ENCODE measurements at places on chromosomes 1 and 21. TPM values are rescaled to one million over a fixed set of nuclear protein-coding genes. Genes with fewer than 3 reads are reported as not detected.

DNA sequence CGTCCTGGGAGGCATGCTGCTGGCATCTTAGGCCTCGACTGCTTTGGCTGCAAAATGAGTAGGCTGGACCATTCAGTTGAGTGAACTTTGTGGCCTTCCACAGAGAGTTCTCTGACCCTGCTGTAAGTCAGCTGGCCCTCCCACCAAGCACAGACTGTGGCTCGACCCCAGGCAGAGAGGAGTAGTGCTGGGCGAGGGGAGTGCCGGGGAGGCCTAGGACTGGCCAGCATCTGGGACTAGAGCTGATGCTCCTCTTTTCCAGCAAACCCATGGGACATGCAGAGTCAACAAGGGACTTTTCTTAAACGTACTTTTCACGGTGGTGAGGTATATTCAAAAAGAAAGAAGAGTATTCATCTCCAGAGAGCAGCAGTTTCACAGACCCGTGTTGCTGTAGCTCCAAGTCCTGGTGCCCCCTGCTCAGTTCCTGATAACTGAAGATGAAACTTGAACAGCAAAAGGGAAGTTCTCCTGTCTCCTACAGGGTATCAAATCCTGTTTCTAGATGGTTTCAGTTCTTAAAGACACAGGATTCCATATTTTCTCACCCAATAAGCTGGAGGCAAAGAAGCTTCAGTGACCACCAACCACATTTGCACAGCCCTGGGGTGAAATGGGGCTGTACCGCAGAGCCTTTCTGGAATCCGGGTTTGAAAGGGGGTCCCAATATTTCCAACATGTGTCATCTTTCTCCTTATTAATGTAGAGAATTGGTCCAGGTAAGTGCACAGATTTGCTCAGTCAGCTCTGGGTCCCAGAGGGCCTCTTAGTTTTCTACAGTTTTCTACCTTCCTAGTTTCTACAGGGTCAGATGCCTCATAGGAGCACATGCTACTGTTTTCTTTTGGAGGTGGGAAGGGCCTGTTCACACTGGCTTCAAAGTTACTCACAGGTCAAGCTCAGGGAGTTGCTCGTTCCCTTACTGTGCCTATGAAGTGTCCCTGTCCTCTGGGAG is 20.9 kb downstream of the BATF3 start:
- DNase-seq = no peak

DNA sequence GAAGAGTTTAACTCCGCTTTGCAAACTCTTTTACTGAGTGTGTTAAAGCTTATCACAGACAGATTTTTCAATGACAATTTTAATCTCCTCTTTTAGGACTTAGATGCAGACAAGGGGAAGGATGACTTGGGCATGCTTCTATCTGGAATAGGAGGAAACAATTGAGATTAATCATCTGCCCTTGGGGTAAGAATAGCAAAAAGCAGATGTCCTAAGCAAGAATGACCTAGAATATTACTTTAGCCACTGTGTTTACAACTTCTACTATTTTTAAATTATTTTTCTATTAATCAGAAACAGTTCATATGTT is 569.0 kb upstream of the ADGRL2 start:
- DNase-seq = no peak

GRCh38 chr1:53947172-53947907 is 1.2 kb downstream of the LRRC42 start:
- DNase-seq = no peak

DNA sequence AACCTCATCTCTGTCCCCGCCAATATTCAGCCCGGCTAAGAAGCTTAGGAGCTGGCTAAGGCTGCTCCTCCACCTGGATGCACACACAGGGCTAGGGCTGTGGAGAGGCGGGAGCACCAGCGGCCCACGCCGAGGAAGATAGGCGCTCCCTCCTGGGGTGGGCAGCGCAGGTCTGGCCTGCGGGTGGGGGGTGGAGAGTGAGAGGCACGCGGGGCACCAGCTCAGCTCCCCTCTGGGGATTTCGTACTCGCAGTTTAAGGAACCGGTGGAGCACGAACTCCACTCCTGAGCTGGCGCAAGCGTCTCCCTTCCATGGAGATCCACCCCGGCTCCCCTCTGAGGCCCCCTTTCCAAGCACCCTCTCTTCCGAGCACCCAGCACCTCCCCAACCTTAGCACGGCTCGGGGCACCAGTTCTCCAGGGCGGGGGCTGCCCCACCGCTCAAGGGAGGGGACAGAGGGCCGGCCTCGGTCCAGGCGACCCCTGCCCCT is 433 bp upstream of the KAZN start:
- DNase-seq = no peak

The MAEL gene
- not detected for total RNA-seq

Data from stomach (tissue), 19 donors.